BE2C (cell line): ENCODE measurements at places on chromosomes 11 and 22.
A peak's percentile ranks its signal among the peaks of the same experiment; 100 is the strongest.

GRCh38 chr11:100294748-100295147, 392.3 kb upstream of the ARHGAP42 start:
- DNase-seq, result no peak

DNA sequence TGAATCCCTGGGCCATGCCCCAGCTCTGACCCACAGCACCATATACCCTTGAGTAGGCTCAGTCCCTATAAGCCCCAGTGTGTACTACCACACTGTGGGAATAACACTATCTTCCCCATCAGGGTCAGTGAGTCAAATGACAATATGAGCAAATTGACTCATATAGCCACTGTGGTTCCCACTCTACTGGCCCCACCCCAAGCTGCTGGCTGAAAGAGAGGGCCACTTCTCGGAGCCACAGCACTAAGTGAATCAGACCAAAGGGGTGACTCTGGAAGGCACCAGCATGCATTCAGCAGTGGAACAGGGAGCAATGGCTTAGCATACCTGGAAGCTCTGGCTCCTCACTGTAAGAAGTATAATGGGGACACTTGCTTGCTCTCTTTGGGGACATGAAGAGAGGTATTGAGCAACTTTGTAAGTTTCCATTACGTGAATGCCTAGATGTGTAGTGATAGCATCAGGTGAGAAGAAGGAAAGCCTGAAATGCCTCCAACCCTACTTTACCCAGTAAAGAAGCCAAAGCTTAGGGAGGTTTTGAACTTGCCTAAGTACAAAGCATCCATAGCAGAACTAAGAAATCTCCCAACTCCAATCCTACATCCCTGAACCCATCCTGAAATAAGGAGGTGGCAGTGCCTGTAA, 13.5 kb downstream of the CD59 start:
- DNase-seq, result no peak

DNA sequence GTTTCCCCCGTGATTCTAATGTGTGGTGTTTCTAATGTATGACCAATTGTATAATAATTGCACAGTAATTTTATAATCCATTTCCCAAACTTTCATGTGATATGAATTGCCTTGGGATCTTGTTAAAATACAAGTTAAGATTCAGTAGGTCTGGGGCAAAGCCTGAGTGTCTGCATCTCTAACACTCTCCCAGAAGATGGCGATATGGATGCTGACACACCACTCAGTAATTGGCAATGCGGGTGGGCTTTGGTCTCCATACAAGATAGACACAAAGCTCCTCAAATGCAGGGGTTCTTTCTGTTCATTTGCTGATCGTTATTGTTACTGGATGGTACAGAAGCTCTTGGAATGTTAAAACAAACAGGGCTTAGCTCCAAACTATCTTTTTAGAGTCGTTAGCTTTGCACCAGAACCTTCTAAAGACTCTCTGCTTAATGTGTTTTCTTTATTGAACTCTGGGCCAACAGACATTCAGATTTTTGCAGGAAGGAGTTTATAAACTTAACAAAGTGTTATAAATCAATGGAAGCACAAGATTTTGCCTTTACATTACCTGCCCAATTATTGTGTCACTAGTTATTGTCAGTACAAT, 45.4 kb upstream of the ANO3 start:
- peak; percentile 35 for DNase-seq

DNA sequence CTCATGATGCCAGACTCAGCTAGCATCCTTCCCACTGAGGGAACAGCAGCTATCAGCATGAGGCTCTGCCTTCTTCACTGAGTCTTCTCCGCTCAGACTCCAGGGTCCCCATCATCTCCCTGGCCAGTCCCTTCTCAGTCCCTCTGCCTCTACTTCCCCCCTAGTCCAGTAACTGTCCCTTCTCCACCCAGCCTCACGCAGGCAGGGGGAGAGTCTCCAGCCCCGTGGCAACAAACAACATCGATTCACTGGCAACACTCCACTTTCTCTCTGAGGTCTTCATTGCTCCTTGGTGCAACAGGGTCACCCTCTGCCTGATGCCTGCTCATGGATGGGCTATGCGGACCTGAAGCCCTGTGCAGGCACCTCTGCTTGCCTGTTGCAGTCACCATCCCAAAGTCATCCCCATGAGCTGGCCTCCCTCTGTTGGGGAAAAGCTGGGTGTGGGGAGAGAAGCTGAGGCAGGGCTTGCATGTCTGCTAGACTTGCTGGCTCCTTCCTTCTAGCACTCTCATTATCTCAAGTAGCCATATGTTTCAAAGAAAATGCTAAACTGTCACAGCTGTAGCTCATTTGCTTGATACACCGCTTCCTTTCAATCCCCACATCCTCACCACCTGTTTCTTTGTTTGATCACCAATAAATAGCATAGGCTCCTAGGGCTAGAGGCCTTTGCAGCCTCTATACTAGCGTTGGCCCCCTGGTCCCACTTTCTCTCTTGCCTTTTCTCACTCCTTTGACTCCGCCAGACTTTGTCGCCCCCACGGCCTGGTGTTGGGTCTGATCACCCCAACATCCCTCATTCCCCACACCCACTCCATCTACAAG, 4.3 kb upstream of the BCR start:
- DNase-seq, result no peak

GRCh38 chr11:73645121-73645969, 1.0 kb upstream of the PLEKHB1 start:
- no peak for DNase-seq

DNA sequence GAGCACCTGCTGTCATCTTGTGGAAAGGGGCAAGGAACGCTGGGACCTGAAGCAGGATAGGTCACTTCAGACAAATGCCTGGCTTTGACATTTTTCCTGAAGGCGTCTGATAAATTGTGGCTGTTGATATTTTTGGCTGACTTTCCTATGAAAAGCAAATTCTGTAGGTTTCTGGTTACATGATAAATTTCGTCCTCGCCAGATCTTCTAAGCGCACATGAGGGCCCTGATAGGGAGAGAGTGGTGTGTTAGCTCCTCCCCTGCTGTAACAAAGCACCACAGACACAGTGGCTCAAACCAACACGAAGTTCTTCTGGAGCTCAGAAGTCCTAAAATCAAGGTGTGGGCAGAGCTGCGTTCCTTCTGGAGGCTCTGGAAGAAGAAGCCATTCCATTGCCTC, 19.6 kb downstream of the APOL4 start:
- no peak for DNase-seq

DNA sequence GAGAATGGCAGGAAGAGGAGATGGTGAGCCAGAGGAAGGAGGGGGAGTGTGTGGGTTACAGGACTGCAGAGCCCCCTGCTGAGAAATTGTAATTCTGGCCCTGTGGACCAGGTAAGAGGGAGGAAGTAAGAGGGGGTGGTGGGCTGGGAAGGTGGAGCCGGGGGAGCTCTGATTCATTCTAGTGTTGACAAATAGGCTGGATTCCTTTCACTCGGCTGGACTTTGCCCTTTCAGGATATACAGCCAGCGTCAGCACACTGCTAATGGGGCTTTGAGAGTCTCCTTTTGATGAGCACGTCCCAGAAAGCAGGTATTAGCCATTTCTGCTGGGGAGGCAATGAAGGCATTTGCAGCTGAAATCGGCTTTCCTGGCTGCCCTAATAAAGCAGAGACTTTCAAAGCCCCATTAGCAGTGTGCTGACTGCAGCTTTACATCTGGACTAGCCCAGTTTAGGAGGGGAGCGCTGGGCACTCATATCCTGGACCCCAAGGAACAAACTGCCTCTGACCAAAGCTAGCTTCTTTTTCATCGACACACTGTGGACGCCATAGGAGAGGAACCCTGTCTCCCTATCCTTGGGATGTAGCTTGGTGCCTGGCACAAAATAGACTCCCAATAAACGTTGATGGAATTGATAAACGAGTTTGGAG, 44.8 kb upstream of the CADM1 start:
- DNase-seq, result no peak

DNA sequence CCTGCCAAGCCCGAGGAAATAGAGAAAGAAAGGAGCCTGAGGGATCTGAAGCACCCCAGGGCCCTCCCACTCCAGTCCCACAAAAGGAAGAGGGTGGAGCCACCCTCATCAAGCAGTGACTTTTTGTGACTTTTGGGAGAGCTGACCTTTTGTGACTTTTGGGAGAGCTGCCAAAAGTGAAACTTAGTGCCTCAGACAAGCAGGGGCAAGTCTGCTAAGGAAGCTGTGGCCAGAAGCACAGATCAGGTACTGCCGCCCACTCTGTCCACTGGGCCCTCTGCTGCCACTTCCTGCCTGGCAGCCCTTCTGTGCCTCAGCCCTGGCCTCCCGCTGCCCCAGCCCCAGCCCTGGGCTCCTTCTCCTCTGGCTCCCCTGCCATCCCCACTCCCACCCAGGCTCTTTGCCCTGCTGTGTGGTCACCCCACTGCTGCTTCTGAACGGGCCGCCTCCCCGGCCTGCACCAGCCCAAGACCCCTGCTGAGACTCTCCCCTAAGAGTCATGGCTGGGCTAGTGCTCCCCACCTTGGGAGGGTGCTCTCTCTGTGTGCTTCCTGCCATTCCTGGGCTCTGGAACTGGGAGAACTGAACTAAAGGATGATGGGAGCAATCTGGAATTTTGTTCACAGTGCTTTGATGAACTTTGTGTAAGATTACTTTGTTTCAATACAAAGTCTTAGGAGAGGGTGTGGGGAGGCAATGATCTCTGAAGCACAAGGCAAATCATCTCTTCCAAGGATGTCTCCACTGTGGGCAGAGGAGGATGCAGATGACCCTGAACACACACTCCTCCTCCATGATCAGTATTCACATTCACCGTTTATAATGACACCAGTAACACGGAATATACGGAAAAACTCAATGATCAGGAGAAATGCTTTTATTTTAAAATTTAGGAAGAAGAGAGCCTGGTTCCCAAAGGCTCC, at the start of gene APOBEC3H:
TSS of gene APOBEC3H (plus strand) at position 147 of the 923 bp plus-strand sequence. CDS start 3,035 bp downstream, outside the sequence.
- no peak for DNase-seq

- no peak for DNase-seq
Measured at GRCh38 chr11:71281204-71281603, 28.8 kb upstream of the SHANK2 start.

DNA sequence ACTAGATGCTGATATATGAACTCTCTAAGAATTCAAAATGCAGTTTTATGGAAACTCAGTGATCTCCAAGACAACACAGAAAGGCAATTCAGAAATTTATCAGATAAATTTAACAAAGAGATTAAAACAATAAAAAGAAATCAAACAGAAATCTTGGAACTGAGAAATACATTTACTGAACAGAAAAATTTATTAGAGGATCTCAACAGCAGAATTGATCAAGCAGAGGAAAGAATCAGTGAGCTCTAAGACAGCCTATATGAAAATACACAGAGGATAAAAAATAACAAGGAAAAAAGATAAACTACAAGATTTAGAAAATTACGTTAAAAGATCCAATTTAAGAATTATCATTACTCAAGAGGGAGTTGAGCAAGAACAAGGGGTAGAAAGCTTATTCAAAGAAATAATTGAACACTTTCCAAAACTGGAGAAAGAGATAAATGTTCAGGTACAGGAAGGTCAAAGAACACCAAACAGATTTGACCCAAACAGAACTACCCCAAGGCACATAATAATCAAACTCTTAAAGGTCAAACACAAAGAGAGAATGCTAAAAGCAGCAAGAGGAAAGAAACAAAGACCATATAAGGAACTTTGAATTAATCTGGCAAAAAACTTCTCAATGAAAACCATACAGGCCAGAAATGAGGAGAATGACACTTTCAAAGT, 103.1 kb downstream of the APIP start:
- DNase-seq, result no peak

- DNase-seq, result no peak
Measured at GRCh38 chr22:41290262-41291221, 4.6 kb upstream of the RANGAP1 start.

- no peak for DNase-seq
Measured at GRCh38 chr11:132610216-132610615, 922.1 kb downstream of the OPCML start.

DNA sequence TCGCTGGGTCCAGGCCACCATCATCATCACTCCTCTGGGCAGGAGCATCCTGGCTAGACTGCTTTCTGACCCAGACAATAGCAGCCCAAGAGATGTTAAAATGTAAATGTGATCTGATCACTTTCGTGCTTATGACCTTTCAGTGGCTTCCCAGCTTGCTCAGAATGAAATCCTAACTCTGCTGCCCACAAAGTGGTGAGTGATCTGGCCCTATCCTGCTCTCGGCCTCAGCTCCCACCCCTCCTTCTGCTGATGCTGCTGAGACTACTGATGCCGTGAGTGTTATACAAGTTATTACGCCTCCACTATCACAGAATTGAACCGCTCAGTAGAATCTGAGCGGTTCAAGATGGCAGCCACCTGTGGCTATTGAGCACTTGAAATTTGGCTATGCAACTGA, 26.2 kb downstream of the ELF5 start:
- DNase-seq, result no peak

DNA sequence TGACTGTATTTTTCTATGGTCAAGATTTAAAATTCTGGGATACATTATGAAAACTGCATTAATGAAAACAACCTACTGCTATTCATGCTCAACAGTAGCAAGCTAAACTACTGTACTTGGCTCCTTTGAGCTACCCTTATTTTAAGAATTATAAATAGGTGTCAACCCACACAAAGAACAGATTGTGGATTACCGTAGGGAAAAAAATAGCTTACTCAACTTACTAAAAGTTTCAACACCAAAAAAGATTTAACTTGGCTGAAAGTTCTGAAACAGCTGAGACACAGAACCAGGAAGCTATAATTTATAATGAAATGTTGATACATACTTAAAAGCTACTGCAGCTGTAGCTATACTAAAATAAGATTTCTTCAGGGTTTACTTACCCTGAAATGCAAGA, 10.1 kb downstream of the LIN7C start:
- DNase-seq, result no peak

GRCh38 chr11:123247813-123248379, 52.8 kb upstream of the CLMP start:
- DNase-seq, result no peak

DNA sequence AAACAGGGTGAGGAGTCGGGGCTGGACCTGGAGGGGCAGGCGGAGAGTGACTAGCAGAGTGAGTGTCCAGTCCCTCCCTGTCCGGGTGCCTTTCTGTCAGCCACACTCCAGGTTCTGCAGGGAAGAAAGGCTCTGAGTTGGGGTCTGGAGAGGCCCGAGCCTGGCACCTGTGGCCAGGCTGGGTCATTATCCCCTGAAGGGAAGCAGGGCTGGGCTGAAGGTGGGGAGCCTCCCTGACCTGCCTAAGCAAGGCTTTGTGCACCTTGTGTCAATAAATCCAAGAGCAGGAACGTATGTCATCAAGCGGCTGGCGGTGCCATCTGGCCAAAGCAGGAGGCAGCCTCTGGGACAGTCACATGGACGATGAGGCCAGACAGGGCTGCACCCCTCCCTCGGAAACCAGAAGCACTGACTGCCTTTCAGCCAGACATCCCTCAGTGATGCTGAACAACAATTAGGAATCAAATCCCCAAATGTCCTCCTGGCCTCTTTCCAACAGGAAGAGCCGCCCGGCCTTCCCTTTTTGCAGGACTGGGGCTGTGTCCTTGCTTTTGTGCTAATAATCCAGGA, 73.9 kb upstream of the FGF3 start:
- peak; percentile 91 for DNase-seq
